ENCODE measurements at places on chromosomes 7 and 10. TPM values are rescaled to one million over a fixed set of nuclear protein-coding genes. Genes with fewer than 3 reads are reported as not detected.

GRCh38 chr7:154836021-154836448, 166.9 kb downstream of the PAXIP1 start:
- no peak overlapping the region for H3K4me3 ChIP-seq
- no peaks in the 10 kb centered on the region for H3K36me3 ChIP-seq
- no peaks in the 10 kb centered on the region for H3K4me1 ChIP-seq
- no peak overlapping the region for H3K27ac ChIP-seq
- DNase-seq, result no peak

DNA sequence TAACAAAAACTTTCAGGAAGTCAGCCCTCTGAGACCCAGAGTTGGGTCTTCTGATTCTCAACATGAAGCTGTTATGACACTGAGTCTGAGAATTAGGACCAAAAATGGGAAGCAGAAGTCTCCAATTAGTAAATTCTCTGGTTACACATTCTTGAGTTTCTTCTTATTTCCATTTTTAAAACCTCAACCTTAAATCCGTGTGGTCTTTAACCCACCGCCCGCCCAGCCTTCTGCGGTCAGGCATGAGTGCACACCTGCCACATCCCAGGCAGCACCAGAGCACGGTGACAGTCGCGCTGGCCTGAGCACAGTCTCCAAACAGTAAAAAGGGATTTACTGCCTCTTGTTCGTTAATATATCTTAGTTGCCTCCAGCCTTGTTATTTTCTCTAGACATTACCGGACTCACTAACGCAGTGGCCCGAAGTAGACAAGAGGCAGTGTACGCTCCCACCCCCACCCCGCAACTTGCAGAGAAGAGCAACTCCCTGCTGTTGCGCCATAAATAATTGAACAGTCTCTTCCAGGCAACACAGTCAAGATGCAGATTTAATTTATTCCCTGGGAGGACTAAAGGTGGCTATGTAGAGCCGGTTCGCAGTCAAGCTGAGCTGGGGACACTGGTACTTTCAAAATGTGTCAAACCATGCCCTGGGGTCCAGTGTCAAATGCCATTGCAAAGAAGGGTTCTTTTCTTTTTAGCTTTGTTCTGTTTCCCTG, 147.0 kb upstream of the CELF2 start:
- no peak for DNase-seq
- peak overlapping the region; percentile 43 for H3K27ac ChIP-seq
- H3K27me3 ChIP-seq, result no peaks in the 10 kb centered on the region
- no peaks in the 10 kb centered on the region for H3K4me1 ChIP-seq
- H3K4me3 ChIP-seq, result no peak overlapping the region

DNA sequence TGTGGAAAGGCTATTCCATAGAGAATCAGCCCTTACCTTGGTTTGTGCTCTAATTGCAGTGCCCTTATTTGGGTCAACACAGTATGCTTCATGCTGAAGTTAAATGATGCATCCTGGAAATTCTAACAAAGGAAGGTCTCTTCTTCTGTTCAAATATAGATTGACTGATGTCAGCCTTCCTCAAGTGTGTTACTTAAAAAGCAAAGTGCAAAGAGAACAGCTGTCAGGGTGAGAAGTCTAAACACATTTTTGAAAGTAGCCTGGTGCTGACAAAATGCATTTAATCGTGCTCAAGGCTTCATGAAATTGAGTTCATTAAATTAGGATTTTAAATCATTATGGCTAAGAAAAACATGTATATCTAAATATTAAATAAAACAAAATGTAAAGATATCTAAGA, 19.5 kb downstream of the AGR2 start:
- no peaks in the 10 kb centered on the region for H3K36me3 ChIP-seq
- no peak for DNase-seq
- H3K27me3 ChIP-seq, result no peaks in the 10 kb centered on the region
- H3K27ac ChIP-seq, result no peak overlapping the region
- no peak overlapping the region for H3K4me3 ChIP-seq

Gene TMEM176A
- 30.6 TPM for total RNA-seq

All from adrenal gland (tissue), 19 donors.